ENCODE measurements at places on chromosomes 1 and 21.

GRCh38 chr1:193115629-193116227 lies 6.1 kb upstream of the CDC73 start:
- no peak for DNase-seq

- no peak for DNase-seq
Observed at GRCh38 chr1:68470388-68470970, 20.7 kb upstream of the RPE65 start.

- no peak for DNase-seq
Observed at GRCh38 chr1:40264354-40264781, 6.3 kb downstream of the ZMPSTE24 start.

DNA sequence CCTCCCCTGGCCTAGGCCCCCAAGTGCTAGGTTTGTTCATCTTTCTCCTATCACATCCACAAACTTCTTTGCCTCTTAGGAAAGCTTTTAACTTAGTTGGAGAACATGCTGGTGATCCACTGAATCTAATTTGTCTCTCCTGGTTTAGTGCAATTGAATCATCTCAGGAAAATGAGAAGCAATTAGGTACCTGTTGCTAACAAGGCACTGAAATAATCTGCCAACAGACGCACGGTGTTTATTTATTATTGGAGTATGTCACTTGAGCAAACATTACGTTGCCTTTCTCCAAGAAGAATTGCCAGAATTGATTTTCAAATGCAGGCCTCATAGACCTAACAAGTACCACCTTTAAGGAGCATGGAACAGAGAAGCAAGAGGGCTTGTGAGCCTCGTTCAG lies 309.4 kb downstream of the NFIA start:
- DNase-seq, result no peak

DNA sequence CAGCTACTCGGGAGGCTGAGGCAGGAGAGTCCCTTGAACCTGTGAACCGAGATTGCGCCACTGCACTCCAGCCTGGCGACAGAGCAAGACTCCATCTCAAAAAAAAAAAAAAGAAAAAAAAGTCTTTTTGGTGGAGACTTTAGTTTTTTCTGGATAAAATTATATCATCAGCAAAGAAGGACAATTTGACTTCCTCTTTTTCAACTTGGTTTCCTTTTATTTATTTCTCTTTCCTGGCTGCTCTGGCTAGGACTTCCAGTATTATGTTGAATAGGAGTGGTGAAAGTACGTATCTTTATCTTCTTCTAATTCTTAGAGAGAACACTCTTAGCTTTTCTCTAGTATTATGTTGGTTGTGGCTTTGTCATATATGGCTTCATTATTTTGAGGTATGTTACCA lies 130.8 kb downstream of the PCBP3 start:
- no peak for DNase-seq

- no peak for DNase-seq
Observed at GRCh38 chr1:22527555-22528296, 35.6 kb upstream of the EPHA8 start.

DNA sequence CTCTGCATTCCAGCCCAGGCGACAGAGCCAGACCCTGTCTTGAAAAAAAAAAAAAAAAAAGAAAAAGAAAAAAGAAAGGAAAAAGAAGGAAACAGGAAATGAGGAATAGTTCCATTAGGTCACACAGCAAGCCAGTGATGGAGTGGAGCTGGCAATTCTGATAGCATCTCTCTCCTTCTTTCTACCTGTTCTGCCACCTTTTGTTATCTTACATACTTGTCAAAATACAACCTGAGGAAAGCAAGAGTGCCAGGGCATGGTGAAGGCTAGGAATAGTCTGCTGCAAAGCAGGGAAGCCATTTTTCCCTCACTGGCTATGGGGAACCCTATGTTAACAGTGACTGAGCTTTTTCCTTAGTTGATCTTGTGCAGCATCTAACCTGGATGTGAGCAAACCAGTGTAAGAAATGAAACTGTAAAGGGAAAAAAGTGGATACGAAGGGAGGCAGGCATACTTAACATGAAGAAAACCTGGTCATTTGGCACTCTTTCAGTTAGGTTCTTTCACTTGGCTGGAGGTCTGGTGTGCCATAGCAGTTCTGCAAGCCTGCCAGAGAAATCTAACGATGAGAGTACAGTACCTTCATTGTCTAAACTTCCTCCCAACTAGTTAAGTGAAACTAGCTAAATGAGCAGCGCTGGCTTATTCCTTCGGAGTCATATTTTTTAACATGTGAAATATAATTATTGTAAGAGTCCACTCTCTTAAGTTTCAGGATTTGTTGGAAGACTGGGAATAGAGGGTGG lies 17.9 kb upstream of the THEM5 start:
- no peak for DNase-seq

DNA sequence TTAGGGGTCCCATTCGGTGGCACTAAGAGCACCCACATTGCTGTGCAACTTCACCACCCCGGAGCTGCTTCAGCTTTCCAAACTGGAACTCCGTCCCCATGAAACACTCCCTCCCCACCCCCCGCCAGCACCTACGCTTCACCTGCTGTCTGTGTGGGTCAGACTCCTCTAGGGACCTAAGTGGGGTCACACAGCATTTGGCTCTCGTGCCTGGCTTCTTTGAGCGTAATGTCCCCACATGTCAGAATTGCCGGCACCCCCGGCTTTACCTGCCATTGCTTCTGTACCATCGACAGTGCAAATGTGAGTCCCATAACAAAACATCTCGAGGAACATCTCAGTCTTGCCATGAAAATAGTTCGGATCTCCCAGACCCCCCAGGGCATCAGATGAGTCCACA lies 35.9 kb upstream of the AGPAT3 start:
- no peak for DNase-seq

- no peak for DNase-seq
Observed at GRCh38 chr21:45226540-45227326, 61.0 kb downstream of the POFUT2 start.

- DNase-seq, result no peak
Observed at GRCh38 chr1:181894439-181894859, 167.1 kb downstream of the ZNF648 start.

GRCh38 chr21:34609244-34609932 lies 5.5 kb downstream of the RCAN1 start:
- no peak for DNase-seq

DNA sequence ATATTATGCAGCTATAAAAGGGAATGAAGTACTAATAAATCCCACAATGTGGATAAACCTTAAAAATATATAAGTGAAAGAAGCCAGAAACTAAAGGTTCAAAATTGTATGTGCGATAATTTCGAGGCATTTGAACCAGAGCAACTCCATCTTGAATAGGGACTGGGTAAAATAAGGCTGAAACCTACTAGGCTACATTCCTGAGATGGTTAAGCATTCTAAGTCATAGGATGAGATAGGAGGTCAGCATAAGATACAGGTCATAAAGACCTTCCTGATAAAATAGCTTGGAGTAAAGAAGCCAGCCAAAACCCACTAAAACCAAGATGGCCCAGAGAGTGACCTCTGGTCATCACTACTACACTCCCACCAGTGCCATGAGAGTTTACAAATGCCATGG lies 103.1 kb downstream of the SLC16A1 start:
- DNase-seq, result no peak

GRCh38 chr1:150981805-150982712 lies at the start of gene ANXA9:
ANXA9 (plus strand) TSS chr1:150982292; CDS start chr1:150983106, 814 bp downstream.
- DNase-seq, result no peak

- DNase-seq, result no peak
Observed at GRCh38 chr1:159755451-159756007, 25.2 kb upstream of the DUSP23 start.

- no peak for DNase-seq
Observed at GRCh38 chr1:52551507-52552235, 1.2 kb downstream of the TUT4 start.

GRCh38 chr21:31012133-31013089 lies 25.9 kb downstream of the KRTAP19-8 start:
- DNase-seq, result no peak

DNA sequence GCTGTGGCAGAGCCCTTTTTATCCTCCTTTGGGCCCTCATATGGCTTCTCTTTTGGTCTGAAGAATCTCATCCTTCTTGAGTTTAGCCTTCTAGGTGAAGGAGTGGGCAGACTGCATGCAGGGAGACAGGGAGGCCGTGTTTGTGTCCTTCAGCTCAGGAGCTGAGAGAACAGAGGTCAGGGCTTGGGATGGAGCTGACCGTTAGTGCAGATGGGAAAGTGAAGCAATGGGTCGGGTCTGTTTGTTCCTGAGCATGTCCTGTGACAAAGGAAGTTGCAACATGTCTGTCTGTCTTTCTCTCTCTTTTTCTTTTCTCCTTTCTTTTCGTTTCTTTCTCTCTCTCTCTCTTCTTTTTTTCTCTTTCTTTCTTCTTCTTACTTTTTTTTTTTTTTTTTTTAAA lies 14.9 kb downstream of the MAPKAPK2 start:
- no peak for DNase-seq

GRCh38 chr1:224434691-224435317 lies at the start of gene WDR26:
WDR26 (minus strand) TSS chr1:224434797.
- peak; percentile 53 for DNase-seq

- DNase-seq, result no peak
Observed at GRCh38 chr21:23921670-23922418, 1685.4 kb downstream of the MRPL39 start.

- DNase-seq, result no peak
Observed at GRCh38 chr1:156749419-156750118, 1.9 kb downstream of the HDGF start.

DNA sequence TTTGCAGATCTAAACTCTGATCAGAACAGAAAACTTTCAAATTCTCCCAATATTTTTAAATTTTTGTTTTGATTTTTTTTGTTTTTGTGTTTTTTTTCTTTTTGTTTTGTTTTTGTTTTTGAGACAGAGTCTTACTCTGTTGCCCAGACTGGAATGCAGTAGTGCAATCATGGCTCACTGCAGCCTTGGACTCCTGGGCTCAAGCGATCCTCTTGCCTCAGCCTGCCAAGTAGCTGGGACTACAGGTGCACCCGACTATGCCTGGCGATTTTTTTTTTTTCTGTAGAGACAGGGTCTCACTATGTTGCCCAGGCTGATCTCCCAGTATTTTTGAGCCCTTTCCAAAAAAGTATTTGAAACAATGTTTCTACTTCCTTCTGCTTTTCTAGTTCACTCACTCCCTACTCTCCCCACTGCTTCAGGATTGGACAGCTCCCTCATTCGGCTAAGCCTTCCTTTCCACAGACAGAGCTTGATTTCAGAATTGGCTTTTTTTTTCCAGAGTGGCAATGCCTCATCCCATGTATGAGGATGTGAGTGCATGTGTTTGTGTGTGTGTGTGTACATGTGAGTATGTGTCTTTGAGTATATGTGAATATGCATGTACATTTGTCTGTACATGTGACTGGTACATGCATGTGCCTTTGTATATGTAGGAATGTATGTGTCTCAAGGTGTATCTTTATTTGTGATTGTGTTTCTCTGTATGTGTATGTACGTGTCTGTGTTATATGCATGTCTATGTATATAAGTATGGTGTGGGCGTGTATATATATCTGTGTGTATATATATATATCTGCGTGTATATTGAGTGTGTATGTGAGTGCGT lies 11.9 kb downstream of the LHX4 start:
- DNase-seq, result no peak

DNA sequence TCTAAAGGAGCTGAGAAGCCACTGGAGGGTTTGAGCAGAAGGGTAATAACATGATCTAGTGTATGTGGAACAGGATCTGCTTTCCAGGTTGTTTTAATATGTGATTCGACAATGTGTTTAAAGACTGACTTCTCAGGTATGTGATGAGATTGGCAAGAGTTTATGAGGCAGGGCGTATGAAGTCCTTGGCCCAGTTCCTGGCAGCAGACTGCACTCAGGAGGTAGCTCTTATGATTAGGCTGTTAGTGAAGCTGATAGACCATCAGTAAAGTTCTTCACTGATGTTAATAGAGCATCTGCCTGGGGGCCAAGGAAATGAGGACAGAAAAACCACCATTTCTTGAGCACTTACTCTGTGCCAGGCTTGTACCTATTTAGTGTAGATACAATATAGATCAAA lies 41.9 kb upstream of the SERBP1 start:
- no peak for DNase-seq

DNA sequence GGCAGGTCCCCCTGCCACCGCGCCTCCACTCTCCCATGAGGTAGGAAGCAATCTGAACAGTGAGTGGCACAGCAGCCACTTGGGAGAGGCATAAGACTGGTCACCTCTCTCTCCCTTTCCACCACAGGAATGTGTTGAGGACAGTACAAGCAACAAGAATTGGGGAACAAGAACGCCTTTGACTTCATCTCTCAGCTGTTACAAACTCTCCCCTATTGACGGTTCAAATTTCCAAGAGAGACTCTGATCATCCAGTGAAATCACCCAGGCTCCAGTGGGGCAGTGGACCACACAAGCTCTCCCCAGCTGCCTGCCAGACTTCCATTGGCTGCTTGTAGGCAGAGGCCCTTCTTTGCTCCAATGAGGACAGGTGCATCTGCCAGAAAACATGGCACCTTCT lies 249.9 kb upstream of the JUN start:
- DNase-seq, result no peak

DNA sequence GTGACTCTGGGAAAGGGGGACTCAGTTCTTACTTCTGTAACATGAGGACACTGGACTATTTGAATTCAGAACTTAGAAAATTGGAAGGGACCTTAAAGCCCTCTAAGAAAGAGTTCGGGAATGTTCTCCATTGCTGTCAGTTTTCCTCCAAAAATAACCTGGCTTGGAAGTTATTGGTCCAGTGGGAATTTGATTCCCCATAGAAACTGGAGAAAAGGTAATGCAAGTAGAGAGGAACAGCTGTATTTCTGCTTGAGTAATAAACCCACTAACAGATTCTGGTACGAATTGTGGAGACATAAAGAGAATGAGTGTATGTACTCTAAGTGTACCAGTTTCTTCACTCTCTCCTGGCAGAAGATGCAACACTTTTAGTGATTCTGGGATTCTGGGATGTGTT lies 1.8 kb downstream of the ZBED6 start:
- no peak for DNase-seq

DNA sequence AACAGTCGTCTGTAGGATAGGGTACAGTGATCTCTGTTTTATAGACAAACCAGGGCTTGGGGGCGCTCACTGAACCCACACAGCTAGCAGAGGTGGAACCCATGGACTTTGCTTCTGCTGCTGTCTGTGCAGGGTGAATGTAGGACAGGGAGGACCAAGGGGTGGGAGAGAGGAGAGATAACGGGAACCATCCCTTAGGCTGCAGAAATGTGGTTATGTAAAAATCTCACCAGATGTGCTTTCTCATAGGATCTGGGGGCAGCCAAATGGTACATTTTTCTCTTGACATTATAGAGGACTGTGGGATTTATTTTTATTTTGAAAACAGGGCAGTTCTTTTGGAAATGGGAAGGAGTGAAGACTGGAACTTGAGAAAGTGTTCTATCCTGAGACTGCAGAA lies 8.7 kb downstream of the NFASC start:
- no peak for DNase-seq

DNA sequence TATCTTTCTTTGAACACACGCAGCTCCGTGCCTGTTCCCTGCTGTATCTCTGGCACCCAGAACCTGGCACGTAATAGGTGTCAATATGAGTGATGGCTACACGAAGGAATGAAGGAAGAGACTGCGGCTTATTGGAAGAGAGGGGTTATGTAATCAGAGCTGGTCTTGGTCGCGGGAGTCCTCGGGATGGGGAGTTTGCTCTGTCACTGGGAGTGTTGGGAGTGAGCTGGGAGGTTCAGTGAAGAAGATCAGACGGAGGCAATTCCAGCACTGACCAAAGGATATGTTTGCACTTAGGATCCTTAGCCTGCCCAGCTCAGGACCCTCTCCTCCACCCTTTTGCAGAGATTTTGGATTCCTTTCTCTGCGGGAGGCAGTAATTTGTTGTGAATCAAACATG lies 709.1 kb downstream of the PTPRU start:
- DNase-seq, result no peak
